Epithelial cell of alveolus of lung (primary cell): ENCODE measurements at places on chromosomes 6 and 20. TPM values are rescaled to one million over a fixed set of nuclear protein-coding genes. Genes with fewer than 3 reads are reported as not detected.

LPA gene
- total RNA-seq, result not detected in 2 replicates

C20orf202 gene
- not detected in 2 replicates for total RNA-seq

DPPA5 gene
- not detected in 2 replicates for total RNA-seq

RSPO4 gene
- not detected in 2 replicates for total RNA-seq

MUC21 gene
- not detected in 2 replicates for total RNA-seq

LTB gene
- total RNA-seq, result 0.91 TPM in 1 of 2 replicates, not detected in the other

SMLR1 gene
- not detected in 2 replicates for total RNA-seq

TNFRSF6B gene
- 3.6 and 144 TPM in 2 replicates for total RNA-seq

OLIG3 gene
- not detected in 2 replicates for total RNA-seq

COL19A1 gene
- total RNA-seq, result 0.96 TPM in 1 of 2 replicates, not detected in the other
